ENCODE measurements at places on chromosomes 5 and 9. TPM values are rescaled to one million over a fixed set of nuclear protein-coding genes. Genes with fewer than 3 reads are reported as not detected.

- no peak for DNase-seq
Observed at GRCh38 chr5:2111569-2112105, 228.9 kb upstream of the IRX4 start.

DNA sequence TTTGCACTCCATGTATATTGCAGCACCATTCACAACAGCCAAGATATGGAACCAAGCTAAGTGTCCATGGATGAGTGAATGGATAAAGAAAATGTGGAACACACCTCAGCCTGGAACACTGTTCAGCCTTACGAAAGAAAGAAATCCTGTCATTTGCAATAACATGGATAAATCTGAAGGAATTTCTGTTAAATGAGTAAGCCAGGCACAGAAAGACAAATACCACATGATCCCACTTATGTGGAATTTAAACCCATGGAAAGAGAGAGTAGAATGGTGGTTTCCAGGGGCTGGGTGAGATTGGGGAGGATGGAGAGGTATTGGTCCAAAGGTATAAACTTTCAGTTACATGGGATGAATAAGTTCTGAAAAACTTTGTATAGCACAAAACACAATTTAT is 228.9 kb upstream of the CD180 start:
- DNase-seq = no peak

GRCh38 chr9:36276781-36277181 is 18.5 kb upstream of the GNE start:
- no peak for DNase-seq

DNA sequence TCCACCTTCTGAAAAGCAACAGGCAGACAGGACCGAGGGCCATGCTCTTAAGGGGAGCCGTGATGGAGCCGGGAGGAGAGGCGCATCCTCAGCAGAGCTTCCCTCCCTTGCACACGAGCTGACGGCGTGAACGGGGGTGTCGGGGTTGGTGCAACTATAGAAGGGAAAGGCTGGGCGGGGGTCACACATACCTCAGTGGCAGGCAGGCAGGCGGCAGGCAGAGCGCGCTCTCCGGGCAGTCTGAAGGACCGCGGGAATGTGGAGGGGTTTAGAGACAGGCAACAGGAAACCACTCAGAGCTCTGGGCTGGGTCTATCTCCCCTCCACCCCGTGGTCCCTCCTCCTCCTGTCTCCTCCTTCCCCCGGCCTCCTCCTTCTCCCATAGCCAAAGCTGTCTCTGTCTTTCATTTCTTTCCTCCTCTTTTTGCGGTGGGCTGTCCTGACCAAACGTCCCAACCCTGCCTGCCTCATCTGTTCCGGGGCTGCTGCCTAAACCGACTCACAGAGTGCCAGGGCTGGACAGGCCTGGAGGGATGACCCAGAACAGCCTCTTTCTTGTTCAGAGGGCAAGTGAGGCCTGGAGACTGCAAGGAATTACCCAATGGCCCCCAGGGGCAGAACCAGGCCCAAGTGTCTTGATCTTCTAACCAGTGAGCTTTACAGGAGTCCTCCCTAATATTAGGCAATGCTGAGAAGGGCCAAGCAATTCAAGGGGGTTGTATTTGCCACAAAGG is at the start of gene SPARC:
SPARC (minus strand) TSS at position 242 of the 734 bp plus-strand sequence. CDS start 10,727 bp downstream, outside the sequence.
- no peak for DNase-seq

- DNase-seq = no peak
Observed at GRCh38 chr5:89147031-89147430, 264.0 kb upstream of the MEF2C start.

DNA sequence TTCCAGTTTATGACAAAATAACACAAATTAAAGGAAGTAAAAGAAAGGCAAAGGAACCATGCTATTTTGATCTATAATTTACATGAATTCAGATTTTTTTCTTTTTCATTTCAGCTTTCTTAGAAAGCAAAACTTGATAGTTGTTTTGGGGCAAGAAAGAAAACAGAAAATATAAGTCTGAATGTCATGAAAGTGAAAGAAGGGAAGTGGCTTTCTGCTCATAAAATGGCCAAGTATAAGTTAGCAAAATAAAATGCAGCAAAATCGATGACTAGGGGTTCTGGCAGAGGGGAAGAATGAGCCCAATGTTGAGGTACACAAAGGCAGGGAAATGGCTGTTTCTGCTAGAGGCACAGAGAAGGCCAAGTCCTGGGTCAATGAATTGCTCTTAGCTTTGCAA is 3.0 kb upstream of the IFNW1 start:
- DNase-seq = no peak

DNA sequence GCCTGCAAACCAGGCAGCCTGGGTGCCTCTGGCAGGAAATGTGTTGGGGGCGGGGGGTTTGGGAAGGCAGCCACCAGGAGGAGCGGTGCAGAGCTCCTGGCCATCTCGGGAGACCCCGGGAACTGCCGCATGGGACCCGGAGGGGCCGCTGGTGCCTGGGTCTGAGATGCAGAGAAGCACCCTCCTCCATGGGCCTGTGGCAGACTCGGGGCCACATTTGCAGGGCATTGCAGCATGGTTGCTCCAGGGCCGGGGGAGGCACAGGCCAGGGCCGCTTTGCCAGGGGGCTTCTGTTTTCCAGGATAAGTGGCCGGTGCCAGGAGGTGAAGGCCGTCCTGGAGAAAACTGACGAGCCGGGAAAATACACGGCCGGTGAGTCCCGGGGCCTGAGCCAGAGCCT is 1.7 kb downstream of the LCN1 start:
- DNase-seq = no peak

- peak; percentile 8 for DNase-seq
Observed at GRCh38 chr5:2207416-2208238, 324.9 kb upstream of the IRX4 start.

GRCh38 chr5:99590806-99591205 is 662.0 kb upstream of the CHD1 start:
- DNase-seq = no peak

DNA sequence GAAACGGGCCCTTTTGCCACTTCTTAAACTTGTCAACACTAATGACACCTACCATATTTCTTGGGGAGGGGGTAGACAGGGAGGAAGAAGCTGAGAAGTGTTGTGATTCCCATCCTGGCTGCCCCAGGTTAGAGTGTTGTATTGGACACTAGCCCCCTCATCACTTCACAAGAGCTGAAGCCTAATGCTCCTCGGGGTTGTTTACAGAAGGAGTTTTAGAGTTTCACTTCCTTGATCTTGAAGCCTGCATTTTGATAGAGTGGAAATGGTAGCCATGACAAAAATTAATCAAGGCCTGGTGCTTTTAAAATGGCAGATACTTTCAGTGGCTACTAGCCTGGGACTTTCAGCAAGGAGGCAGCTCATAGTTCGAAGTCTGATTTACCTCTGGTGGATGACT is 11.0 kb upstream of the FAM120AOS start:
- peak; percentile 27 for DNase-seq

DNA sequence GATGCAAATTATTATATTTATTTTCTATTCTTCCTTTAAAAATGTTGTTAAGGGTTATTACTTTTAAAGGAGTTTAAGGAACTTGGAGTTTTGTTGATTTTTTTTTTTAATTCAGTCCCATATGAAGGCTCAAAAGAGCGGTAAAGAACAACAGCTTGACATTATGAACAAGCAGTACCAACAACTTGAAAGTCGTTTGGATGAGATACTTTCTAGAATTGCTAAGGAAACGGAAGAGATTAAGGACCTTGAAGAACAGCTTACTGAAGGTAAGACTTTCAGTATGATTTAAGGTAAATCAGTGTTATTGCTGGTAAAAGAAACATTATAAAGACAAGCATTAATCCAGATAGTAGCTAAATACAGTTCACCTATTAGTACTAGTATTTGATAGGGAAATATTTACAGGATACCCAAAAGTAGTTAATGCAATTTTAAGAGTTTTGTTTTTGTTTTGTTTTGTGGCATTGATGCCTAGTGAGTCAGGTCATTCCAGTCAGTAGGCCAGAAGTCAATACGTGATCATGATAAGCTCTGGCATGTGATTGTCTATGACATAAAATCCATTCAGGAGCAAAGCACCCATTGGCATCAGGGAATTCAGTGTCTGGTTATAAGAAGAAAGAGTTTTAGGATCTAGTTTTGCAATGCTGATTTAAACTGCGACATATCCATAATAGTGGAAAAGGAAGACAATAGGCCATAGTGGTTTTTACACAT is 49.2 kb downstream of the CNTRL start:
- DNase-seq = no peak

- DNase-seq = peak; percentile 94
Observed at GRCh38 chr9:6703898-6704639, 53.7 kb upstream of the KDM4C start.

- no peak for DNase-seq
Observed at GRCh38 chr5:112684737-112685136, 52.9 kb upstream of the APC start.

DNA sequence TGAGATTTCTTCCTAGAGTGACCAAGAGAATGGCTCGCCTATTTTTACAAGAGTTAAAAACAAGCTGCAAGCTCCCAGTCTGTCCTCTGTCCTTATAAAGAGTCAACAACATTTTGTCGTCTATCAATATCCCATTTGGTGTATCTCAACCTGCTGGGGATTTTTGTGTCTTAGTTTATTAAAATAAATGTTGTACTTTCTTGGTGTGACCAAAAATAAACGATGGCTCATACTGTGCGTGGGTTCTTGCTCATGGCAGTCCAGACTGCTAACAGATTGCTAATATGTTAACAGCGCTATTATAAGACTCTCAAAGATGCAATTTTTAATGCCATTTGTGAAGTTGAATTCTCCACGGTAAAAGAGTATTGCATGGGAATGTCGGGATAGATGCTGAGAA is 569.9 kb downstream of the GABRG2 start:
- DNase-seq = no peak

- DNase-seq = no peak
Observed at GRCh38 chr9:95605101-95605500, 88.3 kb upstream of the PTCH1 start.

- DNase-seq = no peak
Observed at GRCh38 chr9:94949370-94949769, 222.9 kb downstream of the AOPEP start.

- peak; percentile 3 for DNase-seq
Observed at GRCh38 chr9:23590276-23591000, 235.6 kb downstream of the ELAVL2 start.

DNA sequence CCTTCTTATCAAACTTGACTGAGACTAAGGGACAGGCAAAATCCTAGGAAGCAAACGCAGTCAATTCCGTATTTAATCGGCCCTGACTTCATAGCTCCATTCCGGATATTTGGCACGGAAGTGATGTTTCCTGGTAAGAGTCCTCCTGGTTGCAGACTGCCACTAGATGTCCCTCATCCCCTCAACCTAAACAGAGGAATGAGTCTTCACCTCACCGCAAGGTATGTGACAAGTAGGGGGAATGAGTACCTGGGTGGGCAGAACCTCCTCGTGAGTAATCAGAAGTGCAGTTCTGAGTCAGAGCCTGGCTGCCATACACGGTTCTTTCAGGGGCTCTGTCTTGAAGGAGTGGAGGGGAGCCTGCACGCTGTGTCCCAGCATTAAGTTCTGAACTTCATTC is 173.6 kb downstream of the MUSK start:
- peak; percentile 33 for DNase-seq

PRLR gene
- polyA plus RNA-seq = 3.6 TPM

CHSY3 gene
- polyA plus RNA-seq = 0.33 TPM

PSD2 gene
- not detected for polyA plus RNA-seq

SLC23A1 gene
- 7.1 TPM for polyA plus RNA-seq

QRFP gene
- 0.12 TPM for polyA plus RNA-seq
